ENCODE measurements at places on chromosomes 4 and X.

DNA sequence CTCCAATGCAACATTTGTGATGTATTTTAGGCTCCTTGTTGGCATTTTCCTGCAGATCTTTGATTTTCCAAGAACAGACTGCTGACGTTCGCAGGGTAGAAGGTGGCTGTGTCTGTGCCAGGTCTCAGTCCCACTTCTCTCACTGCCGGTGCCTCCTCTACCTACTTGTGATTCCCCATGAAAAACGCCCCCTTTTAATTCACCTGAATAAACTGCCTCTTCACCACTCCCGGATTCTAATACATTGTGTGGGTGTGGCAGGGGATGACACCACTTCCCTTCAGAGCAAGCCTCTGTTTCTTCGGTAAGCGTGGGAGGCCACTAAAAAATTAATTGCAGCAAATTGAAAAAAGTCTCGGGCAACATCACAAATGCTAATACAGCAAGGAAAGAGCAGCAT, 96.1 kb upstream of the FAM9B start:
- no peak for DNase-seq

- no peak for DNase-seq
These were observed 61.0 kb downstream of the STX18 start for GRCh38 chr4:4480685-4481398.

- peak; percentile 92 for DNase-seq
These were observed 5.3 kb downstream of the ZFYVE28 start for GRCh38 chr4:2412885-2413716.

DNA sequence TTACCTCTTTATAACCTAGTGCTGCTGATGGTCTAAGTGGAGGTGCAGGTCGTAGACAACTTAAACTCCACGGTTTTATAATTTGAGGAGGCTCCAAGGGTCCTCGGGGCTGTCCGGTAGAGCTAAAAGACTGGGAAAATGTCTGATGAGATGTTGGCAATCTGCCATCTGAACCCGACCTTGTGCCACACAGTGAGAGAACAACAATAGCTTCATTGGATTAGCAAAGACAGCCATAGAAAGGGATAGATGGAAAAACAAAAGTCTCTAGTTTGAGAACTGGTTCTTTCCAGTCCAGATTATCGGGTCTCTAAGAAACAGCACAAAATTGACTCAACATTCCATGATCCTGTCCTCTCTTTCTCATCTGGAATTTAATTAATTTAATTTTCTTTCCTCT, 31.6 kb downstream of the CD40LG start:
- no peak for DNase-seq

GRCh38 chr4:76198411-76199237, 15.0 kb downstream of the SCARB2 start:
- DNase-seq, result peak; percentile 65

GRCh38 chrX:2550328-2551020, 49.7 kb upstream of the DHRSX start:
- DNase-seq, result no peak

DNA sequence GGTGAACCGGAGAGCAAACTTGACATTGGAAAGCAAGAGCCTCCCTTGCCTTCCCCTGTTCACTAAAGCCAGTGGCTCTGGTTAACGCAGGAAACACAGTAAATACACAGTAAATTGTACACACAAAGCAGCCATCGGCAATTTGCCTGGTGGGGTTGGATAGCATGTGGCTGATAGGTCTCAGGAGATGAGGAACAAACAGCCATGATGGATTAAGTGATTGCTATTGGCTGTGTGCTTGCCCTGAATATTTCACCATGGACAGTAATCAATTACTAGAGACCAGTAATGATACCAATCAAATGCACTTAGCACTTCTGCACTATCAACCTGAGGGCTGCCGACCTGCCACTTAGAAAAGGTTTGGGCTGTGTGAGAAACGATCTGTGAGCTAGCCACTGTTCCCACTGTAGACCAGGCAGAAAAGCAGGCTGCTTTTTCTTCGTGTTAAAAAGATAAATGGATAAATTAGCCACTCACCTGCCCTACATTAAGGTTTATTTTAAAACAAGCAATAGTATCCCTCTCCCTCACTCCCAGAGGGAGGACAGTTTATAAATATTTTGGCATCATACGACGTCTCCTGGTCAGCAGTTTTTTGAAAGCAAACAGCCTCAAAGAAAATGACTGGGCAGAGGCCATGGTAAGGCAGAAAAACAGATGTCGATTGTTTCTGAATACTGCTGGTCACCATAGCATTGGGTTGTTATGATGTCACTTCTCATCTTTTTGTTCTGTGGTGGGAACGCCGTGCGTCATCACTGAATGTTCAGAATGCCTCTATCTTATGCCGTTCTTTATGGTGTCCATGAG, 167.1 kb downstream of the MAML3 start:
- DNase-seq, result no peak

GRCh38 chr4:9999956-10000561, 21.2 kb downstream of the SLC2A9 start:
- no peak for DNase-seq

- DNase-seq, result peak; percentile 87
These were observed 63.6 kb downstream of the SPINK2 start for GRCh38 chr4:56757821-56758411.

GRCh38 chr4:89640620-89641366, 196.2 kb downstream of the SNCA start:
- DNase-seq, result peak; percentile 12

DNA sequence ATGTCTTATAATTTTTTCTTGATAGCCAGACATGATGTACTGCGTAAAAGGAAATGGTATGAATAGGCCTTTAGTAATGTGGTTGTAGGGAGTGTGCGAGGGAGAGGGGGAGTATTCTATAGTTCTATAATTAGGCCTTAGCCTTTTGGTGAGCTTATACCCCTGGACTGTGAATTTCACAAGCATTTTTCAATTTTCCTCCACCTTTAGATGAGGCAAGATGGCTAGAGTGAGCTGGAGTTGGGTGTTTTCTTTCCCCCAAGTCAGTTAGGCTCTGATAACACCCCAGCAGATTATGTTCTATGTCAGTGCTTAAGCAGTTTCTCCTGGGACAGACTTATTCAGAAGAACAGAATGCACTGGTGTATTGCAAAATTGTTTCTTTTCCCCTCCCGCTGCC, 210.2 kb upstream of the NPY2R start:
- no peak for DNase-seq

GRCh38 chr4:37160653-37161052, 83.9 kb upstream of the NWD2 start:
- DNase-seq, result no peak

- DNase-seq, result no peak
These were observed 8.2 kb downstream of the AREG start for GRCh38 chr4:74453037-74453635.

DNA sequence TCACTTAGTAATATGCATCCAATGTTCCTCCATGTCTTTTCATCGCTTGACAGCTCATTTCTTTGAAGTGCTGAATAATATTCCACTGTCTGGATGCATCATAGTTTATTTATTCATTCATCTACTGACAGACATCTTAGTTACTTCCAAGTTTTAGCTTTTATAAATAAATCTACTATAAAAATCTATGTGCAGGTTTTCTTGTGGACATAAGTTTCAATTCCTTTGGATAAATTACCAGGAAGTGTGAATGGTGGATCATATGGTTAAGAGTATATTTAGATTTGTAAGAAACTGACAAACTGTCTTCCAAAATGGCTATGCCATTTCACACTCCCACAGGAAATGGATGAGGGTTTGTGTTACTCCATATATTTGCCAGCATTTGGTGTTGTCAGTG, 1392.9 kb upstream of the PABPC4L start:
- no peak for DNase-seq

DNA sequence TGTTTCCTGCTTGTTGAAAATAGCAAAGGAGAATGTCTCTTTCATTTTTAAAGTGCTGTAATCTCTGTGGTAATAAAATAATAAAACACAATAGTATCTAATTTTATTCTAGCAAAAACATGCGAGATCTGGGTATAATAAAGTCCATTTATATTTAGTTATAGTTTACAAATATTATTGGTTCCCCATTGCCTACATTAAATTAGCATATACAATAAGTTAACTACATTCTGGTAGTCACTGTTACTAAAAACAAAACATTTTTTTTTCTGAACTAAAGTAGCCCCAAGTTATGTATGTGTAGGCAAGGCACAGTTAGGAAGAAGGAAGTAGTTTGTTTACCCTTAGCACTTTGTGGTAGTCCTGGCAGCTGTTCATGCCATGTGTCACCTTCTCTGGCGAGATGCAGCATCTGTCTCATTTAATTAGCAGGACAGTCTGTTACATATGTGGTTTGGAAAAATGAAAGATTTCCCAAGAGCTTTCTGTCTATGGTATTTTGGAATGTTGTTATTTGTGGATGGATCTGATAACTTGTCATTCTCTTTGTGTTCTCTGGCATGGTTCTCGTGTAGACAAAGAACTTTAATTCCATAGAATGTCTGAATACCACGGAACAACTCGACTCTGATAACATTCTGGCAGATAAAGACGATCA, 231.3 kb upstream of the PITX2 start:
- DNase-seq, result no peak

Measured in activated CD4-positive, alpha-beta T cell treated with anti-CD3 and anti-CD28 coated beads for 48 hours (primary cell).